Right lung (tissue), 10 donors: ENCODE measurements at places on chromosomes 4 and X.

DNA sequence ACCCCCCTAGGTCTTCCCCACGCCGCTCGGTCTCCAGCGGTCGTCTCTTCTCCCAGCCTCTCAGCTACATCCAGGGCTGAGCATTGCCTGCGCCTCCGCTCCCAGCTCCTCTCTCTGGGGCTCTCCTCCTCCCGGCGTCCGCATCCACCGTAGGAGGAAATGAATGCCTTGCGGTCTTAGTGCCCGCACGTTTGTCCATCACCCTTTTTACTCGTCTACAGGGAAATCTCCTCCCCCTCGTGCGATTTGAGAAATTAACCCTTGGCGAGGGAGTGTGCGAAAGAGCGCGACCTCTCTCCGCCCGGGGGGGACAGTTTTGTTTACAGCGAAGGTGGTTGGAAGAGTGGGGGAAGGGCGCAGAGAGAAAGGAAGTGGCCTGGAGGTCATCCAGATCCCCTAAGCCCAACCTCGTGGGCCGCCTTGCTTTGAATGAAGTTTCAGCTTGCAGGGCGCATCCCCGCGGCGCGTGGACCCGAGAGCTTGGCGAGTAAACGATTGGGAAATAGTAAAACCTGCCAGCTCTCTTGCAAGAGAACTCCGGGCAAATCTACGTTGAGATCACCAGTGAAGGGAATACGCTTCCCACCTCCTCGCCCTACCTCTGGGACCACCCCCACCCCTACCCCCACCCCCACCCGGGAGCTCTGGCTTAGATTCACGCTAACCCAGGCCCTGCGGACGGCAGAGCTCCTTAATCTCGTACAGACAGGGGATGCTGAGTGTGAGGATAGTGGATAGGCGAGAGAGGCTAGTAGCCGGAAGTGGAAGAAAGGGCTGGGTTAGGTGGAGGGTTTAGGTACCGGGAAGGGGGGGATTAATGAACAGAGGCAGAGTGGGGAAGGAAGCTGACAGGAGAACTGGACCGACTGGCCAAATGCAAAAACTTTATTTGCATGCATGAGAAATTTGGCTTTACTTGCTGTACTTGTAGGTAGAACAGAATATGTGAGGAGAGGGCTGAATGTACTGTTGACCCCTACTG lies at the start of gene ELOVL6:
TSS of gene ELOVL6 (minus strand) at position 181 of the 982 bp plus-strand sequence. CDS start 280 bp downstream, outside the sequence.
- peak; percentile 60 for DNase-seq

GRCh38 chr4:12242354-12242753 lies 813.7 kb upstream of the HS3ST1 start:
- DNase-seq = no peak

DNA sequence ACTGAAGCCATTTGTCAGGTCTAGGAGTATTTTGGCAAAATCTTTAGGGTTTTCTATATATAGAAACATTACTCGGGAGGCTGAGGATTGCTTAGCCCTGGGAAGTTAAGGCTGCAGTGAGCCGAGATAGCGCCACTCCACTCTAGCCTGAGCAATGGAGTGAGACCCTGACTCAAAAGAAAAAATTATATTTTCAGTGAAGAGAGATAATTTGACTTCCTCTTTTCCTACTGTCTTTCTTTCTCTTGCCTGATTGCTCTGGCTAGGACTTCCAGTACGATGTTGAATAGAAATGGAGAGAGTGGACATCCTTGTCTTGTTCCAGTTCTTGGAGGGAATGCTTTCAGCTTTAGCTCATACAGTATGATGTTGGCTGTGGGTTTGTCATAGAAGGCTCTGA lies 44.4 kb downstream of the UCHL1 start:
- no peak for DNase-seq

DNA sequence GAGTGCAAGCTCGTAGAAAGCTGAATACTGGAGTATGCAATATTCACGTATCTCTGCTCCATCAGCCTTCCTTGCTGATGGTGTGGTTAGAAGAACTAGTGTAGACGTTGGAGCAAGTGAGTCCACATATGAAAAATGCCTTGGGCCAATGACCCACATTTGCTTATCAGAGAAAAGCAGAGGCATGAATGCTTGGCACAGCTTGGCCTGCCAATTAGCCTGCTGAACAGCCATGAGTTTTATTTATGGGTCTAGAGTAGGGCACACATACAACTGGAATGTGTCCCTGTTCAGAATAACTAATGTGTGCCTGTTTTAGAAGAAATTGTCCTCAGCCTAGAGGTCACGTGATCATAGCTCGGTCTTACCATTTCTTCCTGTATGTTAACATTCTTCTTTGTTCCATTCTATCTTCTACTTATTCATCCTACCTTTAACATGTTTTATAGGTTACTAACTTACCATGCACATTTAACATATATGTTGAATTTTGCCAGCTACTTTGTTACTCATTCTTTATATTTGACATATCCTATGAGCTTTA lies 432.7 kb upstream of the AADAT start:
- no peak for DNase-seq

DNA sequence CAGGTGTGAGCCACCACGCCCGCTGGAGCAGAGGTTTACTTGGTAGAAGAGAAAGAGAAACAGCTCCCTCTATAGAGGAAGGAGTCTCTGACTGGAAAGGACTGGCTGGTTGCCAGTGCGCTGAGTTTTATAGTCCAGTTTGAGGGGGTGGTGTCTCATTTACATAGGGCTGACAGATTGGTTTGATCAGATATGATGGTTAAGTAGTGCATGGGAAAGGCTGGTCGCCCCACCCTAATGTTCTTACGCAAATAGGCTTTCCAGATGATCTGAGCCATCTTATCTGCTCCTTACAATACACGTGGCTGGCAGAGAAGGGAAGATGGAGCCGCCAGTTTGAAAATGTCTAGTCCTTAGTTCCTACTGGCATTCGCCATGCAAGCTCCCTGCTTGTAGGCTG lies 439.5 kb downstream of the NAF1 start:
- no peak for DNase-seq

GRCh38 chr4:168200685-168201084 lies 108.3 kb downstream of the ANXA10 start:
- DNase-seq = no peak

GRCh38 chrX:77595848-77596247 lies 148.7 kb downstream of the FGF16 start:
- no peak for DNase-seq
